NCI-H1092 treated with DMSO at 0.1 percent for 48 hours (cell line): ENCODE measurements at places on chromosomes 6 and 20.

DNA sequence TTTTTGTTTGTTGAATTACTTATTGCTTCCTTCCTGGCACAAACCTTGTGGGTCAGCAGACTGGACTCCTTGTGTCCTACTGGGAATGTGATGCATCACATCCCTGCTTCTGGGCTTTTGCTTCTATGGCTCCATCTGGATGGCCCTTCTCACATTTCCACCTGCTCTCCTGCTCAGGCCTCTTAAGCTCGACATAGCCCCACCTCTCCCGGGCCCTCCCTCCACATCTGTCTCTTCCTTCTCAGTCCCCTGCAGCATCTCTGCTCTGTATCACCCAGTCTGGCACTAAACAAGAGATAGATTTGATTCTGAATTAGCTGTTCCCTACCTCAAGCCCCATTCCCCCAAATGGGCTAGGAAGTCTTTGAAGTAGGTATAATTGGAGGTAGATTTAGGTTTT is 356.8 kb downstream of the DHX35 start:
- no peak for DNase-seq

GRCh38 chr20:54118220-54119001 is 48.0 kb upstream of the BCAS1 start:
- DNase-seq, result no peak

DNA sequence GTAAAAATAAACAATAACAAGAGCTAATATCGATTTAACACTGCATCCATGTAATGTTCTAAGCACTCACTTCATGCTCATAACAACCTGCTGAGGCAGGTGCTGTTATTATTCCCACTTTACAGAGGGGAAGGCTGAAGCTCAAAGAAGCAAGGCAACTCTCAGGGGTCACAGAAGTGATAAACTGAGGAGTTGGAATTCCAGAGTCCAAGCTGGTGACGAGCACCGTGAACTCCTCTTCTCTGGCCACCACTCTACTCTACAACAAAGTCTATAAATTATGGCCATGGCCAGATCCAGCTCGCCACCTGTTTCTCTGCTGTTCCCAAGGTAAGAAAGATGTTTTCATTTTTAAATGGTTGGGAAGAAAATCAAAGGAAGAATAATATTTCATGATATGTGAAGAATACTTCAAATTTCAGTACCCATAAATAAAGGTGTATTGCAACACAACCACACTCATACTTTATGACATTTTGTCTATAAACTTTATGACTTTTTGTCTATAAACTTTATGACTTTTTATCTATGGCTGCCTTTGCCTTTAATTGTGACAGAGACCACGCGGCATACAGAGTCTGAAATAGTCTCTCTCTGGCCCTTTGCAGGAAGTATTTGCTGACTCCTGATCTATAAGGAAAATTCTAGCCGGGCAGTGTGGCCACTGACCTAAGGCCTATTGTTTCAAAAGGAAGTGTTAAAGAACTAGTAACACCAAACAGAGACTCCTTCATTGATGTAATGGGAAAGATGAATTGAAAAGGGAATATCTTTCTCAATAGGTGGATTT is 113.2 kb upstream of the KCNG1 start:
- DNase-seq, result no peak

GRCh38 chr6:30988209-30988825 is 4.8 kb downstream of the MUC21 start:
- no peak for DNase-seq

DNA sequence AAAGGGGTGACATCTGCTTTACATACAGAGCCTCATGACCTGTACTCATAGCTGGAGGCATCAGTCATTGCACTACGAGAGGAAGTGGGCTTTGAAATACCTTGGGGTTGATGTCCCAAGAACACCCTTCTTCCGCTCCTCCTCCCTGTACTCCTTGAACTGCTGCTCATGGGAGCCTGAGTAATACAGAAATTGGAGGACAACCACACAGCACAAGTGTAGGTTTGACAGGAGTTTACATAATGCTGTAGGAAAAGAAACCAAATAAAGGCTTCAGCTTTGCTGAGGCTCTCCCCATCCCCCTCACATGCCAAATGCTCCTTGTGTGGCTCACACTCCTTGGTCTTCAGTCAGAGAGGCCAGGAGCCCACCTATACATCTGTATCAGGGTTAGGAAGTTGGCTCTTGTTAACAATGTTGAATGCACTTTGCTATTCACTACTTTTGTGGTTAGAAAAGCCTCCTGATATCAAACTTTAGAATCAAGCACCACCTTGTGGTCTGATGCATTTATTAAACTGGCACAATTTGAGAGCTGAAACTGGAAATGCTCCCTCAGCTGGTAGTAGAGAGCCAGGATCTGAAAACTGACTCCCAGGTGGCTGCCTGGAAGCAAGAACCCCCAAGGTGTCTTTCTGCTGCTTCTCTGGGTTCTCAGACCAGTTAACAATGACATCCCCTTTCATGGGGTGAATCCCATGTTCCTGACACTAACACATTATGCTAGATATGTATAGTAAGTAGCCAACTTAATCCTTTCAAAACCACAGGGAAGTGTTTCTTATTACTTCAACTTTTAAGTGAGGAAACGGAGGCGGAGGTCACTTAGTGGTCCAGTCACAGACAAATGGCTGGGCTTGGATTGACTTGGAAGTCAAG is 56.2 kb upstream of the EDN1 start:
- DNase-seq, result peak; percentile 1

GRCh38 chr6:17885889-17886576 is 101.4 kb downstream of the KIF13A start:
- no peak for DNase-seq

GRCh38 chr20:24909861-24910260 is 39.2 kb upstream of the CST7 start:
- no peak for DNase-seq

DNA sequence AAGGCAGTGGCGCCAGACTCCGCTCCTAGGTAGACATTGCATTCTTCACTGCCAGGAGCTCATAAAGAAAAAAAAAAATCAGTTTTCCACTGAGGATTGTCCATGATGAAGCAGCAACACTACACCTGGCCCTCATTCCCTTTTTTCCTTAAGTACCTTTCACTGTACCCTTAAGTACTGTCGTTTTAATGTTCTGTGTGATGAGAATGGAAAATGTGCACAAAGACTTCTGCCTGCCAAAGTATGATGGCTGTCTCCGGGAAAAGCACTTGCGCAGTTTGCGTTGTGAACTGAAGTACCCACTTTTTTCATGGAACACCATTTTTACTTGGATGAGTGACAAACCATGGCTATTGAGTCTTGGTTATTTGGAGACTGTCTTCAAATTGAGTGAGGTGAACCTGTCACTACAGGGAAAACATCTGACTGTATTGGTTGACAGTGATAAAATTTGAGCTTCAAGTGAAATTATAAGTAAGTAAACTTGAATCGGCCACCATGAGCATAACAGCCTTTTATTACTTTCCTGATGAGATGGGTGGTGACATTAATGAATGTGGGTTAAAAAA is 104.8 kb downstream of the NCOA3 start:
- peak; percentile 99 for DNase-seq

- peak; percentile 69 for DNase-seq
Measured at GRCh38 chr6:5481033-5481432, 219.7 kb downstream of the FARS2 start.

DNA sequence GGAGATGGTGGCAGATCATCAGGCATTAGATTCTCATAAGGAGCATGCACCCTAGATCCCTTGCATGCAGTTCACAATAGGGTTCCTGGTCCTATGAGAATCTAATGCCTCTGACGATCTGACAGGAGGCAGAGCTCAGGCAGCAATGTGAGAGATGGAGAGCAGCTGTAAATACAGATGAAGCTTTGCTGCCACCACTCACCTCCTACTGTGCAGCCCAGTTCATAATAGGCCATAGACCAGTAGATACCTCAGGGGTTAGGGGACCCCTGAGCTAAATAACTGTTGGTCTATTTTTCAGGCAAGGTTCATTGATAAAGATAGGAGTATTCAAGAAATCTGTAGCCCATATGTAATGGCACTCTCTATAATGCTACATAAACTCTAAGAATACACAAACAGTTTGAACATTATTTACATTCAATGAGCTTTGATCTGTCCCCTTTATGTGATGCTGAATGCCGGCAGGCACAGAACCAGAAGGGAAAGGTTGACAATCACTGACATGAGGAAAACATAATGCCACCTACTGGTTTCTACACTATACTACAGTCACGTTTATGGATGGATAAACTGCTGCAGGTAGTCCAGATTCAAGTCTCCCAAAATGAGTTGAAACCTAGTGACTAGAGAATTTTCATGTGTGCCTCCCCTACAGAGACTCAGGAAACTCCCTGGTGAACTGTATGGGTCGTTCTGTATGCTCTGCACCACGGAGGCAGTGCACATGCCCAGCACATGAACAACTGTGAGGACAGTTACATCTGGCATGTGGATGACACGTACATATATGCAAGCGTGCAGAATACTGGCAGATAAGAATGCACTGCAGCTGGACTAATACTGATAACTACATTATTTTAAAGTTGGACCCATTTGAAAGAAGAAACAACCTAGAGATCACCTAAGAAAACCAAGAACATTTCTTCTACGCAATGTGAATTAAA is 72.0 kb downstream of the DST start:
- DNase-seq, result peak; percentile 62

DNA sequence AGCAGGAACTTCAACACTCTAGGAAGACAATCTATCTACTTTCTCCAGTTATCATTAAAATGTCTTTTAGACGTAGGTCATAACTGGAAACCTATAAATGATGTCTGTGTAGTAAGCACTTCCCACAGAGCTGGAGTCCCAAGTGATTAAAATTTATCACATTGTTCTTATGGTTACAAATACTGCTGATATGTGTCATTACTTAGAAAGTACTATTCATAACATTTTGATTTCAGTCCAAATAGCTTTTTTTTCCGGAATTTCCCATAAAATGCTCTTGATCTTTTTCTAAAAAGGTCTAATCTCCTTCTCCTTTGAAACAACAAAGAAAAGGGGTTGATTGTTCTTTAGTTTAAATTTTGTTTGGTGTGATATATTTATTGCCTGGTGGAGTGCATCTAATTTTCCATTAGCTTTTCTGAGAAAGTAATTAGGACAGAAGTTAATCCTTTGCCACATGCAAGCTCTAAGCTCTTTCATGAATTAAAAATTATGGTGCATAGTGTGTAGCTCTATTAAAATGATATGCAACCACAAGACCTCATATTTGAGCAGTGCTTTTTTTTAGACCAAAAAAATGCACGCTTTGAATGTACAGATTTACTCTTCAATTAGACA is 132.7 kb upstream of the TCF21 start:
- DNase-seq, result no peak

DNA sequence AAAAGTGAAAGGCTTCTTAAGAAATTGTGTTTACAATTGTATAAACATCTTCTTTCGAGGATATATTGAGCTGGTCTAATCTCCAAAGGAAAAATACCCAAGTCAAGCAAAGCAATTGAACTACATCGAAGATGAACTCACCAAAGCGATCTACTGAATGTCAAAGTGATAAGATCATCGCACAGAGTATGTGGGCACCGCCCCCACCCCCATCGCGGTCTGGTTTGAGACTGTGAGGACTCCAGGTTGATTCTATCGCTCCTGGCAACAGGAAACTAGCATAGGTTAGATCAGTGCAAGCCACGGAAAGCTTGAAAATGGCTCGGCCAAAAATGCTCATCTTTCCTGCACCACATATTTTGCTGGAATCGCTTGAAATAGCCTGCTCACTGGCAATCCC is 133.2 kb upstream of the RPS6KA2 start:
- DNase-seq, result no peak

GRCh38 chr6:26478985-26479278 is 21.2 kb upstream of the BTN1A1 start:
- DNase-seq, result no peak

- no peak for DNase-seq
Measured at GRCh38 chr20:50098259-50098658, 14.7 kb downstream of the UBE2V1 start.

DNA sequence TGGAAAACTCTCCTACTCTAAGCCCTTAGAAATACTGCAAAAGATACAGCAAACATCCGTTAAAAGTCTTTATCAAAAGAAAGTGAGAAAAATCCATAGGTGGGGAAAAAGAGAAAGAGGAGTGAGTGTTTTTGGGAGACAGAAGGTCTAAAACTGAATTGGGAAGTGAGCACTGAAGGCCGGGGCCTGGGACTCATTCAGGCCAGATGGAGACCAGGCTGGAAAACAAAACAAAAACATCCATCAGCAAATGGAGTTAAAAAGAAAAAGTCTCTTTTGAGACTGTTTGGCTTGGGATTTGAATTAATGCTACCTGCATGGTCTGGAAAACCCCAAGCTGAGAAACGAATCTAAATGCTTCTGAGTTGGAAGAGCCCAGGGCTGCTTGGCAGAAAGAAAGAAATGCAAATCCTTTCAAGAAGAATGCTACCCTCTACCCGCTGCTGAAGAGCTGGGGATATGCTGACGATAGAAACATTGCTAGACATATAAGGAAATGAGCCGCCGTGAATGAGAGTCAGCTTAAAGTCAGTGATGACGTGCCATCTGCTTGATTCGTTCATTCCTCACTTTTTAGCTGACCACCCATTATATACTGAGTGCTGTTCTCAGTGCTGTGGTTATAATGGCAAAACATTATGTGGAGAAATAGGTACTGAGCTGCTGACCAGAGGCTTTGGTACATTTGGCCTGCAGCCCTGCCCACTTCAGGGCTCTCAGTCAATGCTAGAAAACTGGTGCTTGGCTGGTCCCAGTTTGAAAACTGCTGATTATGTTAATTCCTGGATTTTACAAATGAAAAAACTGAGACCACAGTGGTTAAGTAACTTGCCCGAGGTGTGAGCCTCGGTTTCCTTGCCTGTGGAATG is 28.0 kb upstream of the TULP4 start:
- no peak for DNase-seq

DNA sequence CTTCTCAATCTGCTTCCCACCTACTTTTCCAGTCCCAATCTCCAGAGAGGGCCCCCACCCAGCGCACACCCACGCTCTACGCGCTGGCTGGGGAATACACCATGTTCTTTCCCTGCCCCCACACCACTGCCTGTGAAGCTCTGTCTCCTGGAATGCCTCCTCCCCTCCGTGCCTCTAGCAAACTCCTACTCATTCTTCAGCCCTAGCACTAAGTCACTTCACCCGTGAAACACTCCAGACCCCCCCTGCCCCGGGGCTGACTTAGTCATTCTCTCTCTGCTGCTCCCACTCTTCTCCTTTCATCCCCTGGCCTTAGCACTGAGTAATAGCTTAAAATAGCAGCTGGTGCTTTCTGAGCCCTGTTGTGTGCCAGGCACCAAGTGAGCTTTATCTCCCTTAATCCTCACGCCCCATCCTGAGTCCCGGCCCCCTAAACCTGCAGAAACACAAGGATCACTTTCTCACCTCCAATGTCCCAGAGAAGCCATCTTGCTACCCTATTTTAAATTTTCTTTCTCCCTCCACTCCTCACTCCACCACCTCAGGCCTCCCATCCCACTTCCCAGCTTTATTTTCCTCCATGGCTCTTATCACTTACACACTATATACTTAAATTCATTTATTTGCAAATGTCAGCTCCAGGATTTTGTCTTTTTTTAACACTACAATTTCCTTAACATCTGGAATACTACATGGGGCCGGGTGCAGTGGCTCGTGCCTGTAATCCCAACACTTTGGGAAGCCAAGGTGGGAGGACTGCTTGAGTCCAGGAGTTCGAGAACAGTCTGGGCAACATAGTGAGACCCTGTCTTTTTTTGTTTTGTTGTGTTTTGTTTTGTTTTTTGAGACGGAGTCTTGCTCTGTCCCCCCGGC is 6.3 kb upstream of the PARD6B start:
- DNase-seq, result no peak
